NCI-H1092 (cell line): ENCODE measurements at places on chromosomes 6 and 20.
A peak's percentile ranks its signal among the peaks of the same experiment; 100 is the strongest.

DNA sequence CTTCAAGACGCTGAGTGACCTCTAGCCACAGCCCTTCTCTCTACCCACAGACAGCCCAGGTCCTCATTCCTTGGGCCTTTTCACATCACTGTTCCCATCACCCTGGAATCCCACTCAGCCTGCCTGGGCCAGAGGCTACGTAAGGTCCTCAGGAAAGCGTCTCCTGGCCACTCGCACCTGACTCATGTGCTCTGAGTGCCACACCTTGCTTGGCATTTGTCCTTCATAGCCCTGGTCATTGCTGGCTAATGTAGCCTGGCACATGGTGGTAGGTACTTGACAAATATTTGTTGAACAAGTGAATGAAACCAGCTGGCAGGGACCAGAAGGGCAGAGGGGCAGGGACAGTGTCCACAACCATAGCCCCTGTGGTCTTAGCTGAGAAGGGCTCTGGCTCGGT is 50.6 kb upstream of the FANCE start:
- DNase-seq: no peak

- DNase-seq: no peak
These were observed 178.9 kb downstream of the SASH1 start for GRCh38 chr6:148521586-148521985.

- DNase-seq: no peak
These were observed 10.4 kb downstream of the ZSWIM3 start for GRCh38 chr20:45867819-45868176.

DNA sequence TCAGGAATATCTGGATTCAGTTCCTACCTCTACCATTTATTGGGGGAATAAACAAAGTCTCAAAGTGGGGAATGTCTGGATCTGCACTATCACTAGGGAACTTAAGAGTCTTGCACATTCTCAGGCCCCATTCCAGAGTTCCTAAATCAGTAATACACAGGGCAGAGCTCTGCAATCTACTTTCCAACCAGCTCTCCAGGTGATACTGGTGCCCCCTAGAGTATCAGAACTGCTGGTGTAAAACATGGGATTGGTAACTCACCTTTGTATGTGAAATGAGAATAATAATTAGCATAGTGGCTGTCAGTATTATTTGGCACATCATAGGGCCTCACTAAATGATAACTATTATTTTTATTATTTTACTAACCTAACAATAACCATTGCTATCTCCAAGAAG is 278.8 kb upstream of the IMPG1 start:
- DNase-seq: no peak

DNA sequence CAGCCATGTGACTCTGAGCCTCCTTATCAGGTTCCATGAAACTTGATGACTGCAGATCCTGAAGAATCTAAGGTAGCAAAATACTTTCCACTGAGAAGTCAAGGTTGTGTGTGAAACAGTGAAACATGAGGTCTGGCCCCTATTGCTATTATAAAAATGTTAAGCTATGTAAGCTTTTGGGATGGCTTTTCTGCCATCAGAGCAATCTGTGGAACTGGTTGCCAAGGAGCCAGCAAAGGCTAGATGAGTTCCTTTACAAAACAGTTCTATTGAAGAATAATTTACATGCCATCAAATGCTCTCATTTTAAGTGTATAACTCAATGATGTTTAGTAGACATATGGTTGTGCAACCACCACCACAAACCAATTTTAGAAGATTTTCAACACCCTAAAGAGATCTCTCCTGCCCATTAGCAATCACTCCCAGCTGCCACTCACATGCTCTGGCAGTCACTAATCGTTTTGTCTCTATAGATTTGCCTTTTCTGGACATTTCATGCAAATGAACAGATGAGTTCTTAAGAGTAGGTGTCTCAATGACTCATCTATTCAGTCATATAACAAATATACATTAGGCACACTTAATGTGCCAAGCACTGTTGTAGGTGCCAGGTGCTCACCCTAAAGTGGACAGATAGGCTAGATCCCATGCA is 19.9 kb upstream of the MEP1A start:
- DNase-seq: no peak

- DNase-seq: no peak
These were observed 12.1 kb upstream of the L3MBTL1 start for GRCh38 chr20:43495388-43495787.

DNA sequence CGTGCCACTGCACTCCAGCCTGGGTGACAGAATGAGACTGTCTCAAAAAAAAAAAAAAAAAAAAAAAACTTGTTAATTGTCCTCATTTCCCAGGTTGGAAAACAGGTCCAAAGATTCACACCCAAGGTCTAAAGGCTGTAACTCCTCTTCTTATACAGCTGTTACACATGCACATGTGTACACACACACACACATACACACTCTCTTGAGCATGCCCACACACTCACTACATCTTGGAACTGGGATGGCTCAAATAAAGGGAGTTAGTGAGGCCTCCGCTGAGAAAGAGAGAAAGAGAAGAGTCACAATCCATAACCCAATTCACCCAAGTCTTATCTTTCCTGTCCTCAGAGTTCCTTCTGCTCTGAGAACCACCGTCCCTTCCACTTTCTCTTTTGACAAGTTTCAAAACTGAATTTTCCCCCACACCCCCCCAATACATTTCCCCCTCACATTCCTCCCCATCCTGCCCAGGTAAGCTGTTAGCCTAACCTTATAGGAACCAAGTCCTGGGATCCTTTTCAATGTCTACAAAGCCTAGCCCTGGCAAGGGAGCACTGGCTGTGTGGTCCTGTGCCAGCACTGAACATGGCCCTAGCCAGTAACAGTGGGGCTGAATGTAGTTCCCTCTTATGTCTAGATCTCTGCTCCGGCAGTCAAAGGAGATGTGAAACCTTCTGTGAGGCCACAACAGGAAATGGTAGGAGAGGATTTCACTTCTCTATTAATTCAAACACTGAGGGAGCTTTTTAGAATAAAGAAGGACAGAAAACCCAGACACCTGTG is 3.2 kb upstream of the HLA-DMB start:
- no peak for DNase-seq

DNA sequence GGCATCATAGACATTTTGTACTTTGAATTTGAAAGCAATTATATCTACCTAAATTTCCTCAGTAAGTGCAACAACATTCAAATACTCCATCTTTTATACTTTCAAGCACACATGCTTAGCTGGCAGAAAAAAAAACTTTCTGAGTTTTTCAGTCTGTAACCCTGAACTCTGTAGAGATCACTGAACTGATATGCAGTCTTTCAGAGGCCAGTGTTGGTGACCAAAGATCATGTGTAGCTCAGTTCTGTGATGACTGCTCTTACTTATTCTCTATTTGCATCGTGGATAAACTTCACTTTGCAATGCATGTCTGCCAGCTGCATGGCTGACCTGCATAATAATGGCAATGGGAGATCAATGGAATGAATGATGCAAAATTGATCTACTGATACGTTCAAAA is 431.3 kb downstream of the FRK start:
- DNase-seq: no peak

DNA sequence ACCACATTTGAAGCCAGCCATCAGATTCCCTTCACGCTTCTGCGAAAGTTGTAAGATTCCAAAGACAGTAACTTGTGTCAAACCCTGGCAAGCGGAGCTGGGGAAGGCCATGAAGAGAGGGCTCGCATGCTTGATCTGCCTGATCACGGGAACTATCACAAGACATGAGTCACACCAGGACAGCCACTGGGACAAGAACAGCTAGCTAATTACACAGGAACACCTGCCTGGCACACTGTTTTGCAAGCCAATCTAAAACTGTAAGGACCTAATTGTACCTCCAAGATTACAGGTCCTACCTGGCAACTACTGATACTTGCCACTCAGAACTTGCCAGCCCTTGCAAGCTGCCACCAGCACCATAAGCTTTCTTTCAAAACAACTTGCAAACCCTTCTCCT is 289.3 kb downstream of the KIF16B start:
- no peak for DNase-seq

GRCh38 chr20:47789081-47789763 is 3.9 kb upstream of the SULF2 start:
- no peak for DNase-seq

DNA sequence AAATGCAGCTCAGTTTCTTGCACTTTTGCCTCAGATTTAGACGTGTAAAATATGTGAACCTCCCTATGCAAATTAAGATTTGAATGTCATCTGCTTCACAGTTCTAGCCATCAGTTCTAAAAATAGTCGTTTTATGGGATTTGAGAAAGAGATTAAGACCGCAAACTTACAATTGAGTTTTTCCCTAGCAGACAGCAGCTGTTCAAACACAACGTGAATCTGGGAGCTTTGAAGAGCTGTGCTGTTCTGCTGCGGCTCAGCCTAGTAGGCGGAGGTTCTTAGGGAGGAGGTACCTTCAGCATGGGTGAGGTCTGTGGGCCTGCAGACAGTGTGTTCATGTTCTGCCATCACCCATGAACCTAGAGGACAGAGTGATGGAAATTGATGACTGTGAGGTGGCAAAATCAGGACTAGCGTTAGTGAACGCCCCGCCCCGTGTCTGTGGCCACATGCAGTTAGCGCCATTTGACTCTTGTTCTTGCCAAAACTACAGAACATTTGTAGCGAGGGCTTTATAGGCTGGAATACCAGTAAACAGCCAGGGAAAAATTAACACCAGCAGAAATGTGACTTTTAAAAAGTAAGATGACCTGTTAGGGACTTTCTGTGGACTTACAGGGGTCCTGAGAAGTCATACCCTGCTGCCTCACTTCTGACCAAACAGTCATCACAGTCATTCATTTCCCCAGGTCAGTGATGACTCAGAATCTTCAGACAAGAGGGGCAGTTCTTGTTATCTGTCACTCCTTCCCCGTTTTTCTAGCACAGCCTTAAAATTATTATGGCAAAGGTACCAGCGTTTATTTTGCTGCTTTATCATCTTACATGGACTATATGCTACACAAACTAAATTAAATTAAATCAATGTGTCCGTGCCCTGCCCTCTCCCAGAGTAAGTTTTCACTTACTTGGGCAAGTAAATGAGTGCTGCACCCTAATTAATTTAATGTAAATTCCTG is 84.3 kb upstream of the TMEM181 start:
- DNase-seq: peak; percentile 93

- DNase-seq: no peak
These were observed 11.5 kb upstream of the MPC1 start for GRCh38 chr6:166394036-166394892.

DNA sequence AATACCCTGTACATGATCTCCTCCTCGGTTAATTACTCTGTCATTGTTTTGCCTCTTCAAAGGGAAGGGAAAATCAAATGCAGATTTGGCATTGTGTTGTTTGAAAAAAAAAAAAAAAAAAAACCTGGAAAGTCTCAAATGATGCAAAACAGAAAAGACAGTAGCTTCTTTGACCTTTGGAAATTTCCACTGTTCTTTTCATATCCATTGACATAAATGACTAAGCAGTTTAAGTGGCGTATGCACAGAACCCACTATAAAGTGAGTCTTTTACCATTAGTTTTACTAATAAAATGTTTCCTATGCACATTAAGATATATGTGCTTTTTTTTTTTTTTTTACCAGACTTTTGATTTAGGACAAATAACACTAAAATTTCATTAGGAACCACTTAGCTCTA is 704.3 kb downstream of the TFAP2A start:
- no peak for DNase-seq

GRCh38 chr6:153208706-153209105 is 77.6 kb upstream of the RGS17 start:
- peak; percentile 13 for DNase-seq

GRCh38 chr20:49608752-49609670 is 41.1 kb upstream of the PTGIS start:
- DNase-seq: peak; percentile 57

GRCh38 chr20:24777746-24778145 is 171.3 kb upstream of the CST7 start:
- DNase-seq: no peak

- no peak for DNase-seq
These were observed 233.4 kb upstream of the RIN2 start for GRCh38 chr20:19524691-19525090.

DNA sequence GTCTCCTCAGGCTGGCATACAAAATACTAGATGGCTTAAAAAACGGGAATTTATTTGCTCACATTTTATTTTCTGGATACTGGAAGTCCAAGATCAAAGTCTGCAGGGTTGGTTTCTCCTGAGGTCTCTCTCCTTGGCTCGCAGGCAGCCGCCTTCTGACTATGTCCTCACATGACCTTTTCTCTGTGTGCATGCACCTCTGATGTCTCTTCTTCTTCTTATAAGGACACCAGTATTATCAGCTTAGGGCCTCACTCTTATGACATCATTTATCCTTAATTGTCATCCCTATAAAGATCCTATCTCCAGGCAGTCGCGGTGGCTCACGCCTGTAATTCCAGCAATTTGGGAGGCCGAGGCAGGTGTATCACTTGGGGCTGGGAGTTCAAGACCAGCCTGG is 9.3 kb upstream of the TRIM27 start:
- no peak for DNase-seq

GRCh38 chr6:30213667-30213956 is 406 bp upstream of the TRIM26 start:
- peak; percentile 29 for DNase-seq

DNA sequence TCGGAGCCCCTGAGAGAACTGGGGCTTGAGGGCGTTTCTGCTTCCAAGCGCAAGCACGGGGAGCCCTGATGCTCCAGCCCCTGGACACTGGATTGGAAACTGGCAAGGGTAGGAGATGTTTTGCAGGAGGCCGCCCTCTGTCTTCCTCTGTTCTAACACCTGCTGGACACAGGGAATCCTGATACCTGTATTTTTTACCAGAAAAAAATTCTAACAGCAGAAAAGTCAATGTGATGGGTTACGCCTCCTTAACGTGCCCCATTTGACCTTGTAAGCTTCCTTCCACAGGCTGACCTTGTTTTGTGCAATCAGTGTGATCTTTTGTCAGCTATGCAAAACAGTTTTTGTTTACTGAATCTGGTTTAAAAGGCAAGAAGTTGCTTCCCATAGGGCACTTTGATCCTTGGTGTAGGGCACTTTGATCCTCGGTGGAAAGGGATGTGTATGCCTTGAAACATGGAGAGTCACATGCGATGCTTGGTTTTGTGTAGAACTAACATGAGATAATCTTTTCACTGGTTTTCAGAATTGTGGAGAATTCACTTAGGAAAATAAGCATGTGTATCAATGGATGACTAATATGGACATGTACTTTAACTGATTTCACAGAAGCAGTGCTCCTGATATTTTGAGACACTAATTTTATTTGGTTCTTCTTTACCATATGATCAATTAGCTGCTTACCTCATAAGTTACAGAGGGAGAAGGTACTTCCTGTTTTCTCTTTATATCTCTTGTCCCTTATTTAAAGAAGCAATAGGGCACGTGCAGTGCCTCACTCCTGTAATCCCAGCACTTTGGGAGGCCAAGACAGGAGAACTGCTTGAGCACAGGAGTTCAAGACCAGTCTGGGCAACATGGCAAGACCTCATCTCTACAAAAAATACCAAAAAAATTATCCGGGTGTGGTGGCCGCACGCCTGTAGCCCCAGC is 59.9 kb upstream of the MAP3K4 start:
- no peak for DNase-seq

DNA sequence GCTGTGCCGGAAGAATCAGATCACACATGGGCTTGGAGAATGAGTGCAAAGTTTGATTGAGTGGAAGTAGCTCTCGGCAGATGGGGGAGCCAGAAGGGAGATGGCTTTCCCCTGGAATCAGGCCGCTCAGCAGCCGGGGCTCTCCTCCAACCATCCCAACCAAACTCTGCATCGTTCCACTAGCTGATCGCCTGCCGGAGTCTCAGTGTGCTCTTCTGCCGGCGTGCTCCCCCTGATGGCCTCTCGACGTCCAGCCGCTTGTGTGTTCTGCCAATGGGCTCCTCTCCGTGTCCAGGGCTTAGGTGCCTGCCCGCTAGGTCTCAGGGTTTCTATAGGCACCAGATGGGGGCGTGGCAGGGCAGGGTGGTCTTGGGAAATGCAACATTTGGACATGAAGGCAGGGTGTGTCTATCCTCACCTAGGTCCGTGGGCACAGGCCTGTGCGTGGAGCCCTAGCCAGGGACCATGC is 4.9 kb upstream of the BIRC7 start:
- DNase-seq: no peak
